ENCODE measurements at places on chromosomes 3 and 15.

DNA sequence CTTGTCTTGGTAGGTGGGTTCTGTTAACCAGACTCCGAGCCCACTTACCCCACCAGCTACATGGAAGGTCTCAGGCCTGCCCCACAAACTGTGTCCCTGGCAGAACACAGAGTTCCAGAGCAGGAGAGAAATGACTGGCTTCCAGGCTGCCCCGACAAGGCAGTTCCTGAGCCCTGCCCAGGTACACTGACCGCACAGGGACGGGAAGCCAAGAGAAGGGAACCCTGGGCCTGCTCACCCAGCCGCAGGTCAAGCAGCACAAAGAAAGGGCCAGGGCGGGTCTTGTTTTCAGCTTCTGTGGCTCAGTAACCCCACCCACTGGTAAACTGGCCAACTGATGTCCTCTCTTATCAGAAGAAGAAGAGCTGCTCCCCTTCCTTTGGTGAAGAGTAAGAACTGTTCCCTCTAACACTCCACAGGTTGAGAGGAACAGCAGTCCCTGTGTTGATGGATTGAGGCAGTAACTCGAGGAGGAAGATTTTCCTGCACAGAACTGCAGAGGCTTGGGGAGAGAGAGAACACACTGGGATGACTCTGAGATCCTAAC lies 68.4 kb downstream of the CRTC3 start:
- no peak for DNase-seq

DNA sequence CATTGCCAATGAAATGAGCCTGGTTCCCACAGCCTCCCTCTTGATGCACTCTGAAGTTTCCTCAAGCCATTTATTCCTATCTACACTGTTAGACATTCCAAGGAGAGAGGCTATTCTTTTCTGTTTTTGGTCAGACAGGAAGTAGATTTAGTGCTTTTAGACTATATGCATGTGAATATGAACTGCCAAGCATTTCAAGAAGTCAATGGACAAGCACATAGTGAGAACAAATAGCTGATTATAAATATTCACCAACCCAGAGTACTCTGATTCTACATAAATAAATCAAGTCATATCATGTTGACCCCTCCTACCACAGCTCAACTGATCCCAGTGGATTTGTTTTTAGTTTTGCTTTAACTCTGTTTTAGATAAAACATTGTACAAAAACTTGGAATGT lies 412.5 kb upstream of the RARB start:
- DNase-seq, result no peak

GRCh38 chr3:197926418-197926817 lies 23.6 kb upstream of the RPL35A start:
- no peak for DNase-seq

DNA sequence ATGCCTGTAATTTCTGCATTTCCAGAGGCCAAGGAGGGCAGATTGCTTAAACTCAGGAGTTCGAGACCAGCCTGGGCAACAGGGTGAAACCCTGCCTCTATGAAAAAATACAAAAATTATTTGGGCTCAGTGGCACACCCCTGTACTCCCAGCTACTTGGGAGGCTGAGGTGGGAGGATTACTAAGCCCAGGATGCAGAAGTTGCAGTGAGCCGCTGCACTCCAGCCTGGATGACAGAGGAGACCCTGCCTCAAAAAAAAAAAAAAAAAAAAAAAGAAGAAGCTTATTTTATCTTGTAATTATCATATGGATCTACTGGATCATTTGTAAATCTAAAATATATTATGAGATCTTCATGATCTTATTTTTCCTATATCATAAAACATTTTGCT lies 84.1 kb downstream of the PPCDC start:
- no peak for DNase-seq

GRCh38 chr3:194961149-194961548 lies 275.5 kb downstream of the FAM43A start:
- no peak for DNase-seq

GRCh38 chr3:47421741-47422649 lies 41.2 kb downstream of the PTPN23 start:
- DNase-seq, result peak; percentile 21

- no peak for DNase-seq
Measured at GRCh38 chr3:46386205-46386604, 15.5 kb downstream of the CCR5 start.

GRCh38 chr15:48644827-48645557 lies 517 bp downstream of the FBN1 start:
- DNase-seq, result no peak

DNA sequence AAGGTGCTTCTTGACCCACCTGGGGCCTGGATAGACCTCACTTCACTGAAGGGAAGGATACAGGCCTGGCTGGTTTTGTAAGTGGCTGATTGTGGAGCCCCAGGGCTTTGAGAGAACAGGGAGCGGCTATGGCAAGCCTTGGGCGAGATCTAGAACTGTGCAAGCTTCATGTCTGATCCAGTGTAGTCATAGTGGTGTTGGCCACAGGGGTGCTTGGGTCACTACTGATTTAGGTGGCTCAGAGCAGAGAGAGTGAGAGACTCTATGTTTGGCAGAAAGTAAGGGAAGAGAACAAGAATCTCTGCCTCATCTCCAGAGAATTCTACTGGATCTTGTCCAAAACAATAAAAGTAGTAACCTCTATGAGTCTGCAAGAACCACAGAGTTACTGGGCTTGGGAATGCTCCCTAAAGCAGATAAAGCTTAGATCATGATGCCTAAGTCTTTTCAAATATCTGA lies 394.2 kb upstream of the EPHA3 start:
- DNase-seq, result no peak

GRCh38 chr3:139259398-139259797 lies 84.4 kb upstream of the MRPS22 start:
- DNase-seq, result no peak

DNA sequence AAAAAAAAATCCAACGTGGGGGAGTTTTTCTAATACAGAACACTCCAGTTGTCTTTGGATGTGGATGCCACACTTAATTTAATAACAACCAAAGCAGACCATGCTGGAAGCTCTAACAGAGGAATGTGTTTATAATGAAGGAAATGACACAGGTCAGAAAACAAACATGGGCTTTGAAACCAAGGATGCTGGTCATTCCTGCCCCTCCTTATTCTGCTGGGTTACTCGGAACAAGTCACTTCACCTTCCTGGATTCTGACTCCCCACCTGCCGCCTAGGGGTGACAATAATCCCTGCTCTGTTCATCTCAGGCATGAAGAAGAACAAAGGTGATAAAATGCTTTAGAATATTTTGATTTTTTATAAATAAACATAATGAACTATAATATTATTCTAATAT lies 240.9 kb upstream of the ADAMTS9 start:
- no peak for DNase-seq

DNA sequence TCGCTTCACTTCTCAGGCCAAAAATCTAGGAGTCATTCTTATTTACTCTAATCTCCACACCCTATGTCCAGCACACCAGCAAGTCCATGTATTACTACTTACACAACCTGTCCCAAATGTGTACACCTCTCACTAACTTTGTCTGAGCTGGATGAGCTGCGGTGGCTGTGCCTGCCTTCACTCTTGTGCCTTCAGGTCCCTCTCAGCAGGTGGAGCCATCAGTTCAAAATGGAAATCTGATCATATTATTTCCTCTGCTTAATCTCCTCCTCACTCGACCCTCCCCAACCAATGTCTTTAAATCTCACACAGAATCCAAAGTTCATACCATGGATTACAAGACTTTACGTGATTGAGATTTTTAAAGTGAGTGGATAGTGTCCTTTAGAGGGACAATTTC lies 82.8 kb downstream of the SSR3 start:
- no peak for DNase-seq

- DNase-seq, result no peak
Measured at GRCh38 chr15:42121682-42122081, 27.3 kb upstream of the PLA2G4D start.

DNA sequence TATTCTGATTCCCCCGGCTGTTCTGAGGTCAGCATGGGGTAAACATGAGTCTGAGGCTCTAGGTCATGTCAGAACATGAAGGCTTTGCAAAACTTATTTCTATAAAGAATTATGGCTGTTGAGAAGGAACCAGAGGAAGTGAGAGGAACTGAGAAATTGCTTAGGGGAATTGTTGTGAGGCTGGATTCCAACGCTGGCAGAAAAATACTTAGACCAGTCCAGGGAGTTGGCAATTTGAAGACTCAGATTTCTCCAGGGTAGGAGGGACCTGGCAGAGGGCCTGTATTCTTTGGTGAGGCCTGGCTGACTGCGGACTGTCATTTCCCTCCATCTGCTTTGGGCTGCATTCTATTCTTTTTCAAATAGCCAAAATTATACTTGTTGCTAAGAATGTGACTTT lies 155.5 kb downstream of the PLD1 start:
- no peak for DNase-seq

DNA sequence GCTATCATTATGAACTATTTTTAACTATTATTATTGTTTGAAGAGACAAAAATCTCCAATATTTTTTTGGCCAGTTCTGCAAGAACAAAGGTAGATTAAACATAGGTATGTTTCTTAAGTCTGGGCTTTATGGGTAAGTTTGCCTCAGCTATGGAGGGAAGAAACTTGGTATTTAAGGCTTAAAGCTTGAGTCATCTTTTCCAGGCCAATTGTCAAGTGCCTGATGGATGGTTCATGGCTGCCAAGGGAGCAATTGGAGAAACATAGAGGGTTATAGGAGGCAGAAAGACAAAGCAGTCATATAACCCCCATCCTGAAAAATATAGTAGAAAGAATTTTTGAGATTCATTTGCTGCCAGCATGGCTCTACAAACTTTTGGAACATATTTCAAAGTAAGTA lies 7.2 kb upstream of the STAC start:
- no peak for DNase-seq

GRCh38 chr3:107239703-107240102 lies 137.5 kb upstream of the CCDC54 start:
- no peak for DNase-seq

DNA sequence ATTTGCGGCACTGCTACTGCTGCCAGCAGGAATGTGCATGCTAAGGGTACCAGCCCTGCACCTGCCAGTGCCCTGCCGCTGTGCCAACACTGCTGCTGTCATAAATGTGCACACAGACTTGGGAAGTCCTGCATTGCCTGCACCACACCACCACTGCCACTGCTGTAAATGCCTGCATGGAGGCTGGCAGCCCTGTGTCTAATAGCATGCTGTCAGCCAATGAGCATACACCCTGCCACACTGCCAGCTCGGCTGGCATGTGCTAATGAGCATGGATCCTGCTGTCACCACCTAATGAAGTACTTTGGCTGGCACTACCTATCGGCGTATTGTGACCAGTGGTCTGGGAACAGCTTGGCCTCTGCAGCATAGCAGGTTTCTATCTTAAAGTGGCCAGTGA lies 981.8 kb upstream of the GBE1 start:
- DNase-seq, result no peak

GRCh38 chr3:18234717-18235335 lies 190.3 kb downstream of the SATB1 start:
- no peak for DNase-seq
